Hippocampal formation (tissue), 2 donors: ENCODE measurements at places on chromosomes 7 and 10.

DNA sequence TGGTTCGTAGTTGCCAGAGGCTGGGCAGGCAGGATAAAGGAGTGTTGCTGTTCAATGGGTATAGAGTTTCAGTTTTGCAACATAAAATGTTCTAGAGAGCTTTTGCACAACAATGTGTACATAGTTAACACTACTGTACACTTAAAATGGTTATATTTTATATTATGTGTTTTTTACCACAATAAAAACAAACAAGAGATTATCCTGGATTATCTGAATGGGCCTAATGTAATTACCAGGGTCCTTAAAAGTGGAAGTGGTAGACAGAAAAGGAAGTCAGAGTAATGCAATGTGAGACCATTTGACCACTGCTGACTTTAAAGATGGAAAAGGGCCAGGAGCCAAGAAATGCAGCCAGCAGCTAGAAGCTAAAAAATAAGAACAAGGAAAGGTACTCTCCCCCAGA lies 159.7 kb downstream of the SGMS1 start:
- DNase-seq: no peak

DNA sequence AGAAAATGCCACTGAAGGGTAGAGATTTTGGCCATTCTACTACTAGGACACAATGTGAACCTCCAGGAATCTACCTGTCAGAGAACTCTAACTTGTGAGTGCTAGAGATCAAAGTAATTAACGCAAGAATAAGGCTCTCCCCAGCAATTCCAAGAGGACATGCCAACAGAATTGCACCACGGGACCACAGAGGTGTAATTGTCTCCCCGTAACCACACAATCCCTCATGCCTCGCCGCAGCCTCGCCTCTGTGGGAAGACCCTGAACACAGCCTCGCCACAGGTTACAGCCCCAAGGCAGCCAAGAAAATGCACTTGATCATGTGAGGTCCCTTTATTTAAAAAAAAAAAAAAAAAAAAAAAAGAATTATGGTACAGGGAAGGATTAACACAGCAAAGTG lies 29.5 kb downstream of the CDCA7L start:
- DNase-seq: no peak

GRCh38 chr7:75866114-75866488 lies 12.7 kb upstream of the RHBDD2 start:
- no peak for DNase-seq

DNA sequence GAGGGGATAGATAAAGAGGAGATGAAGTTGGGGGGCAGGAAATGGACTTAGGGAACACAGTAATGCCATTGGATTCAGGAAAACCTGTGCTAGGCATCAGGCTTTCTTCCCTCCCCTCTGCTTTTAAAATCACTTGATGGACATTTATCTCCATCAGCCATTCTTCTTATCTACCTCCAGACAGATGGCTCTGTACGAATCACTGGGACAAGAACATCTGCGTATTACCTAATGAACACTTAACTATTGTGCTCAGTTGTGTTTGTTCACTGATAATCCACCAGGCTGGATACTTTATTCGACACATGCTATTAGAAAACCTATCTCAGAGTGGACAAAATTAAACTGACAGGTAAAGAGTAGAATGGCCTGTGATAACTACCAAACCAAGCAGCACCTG lies 40.0 kb downstream of the TNKS2 start:
- no peak for DNase-seq

GRCh38 chr10:132397671-132398565 lies 918 bp downstream of the PWWP2B start:
- DNase-seq: no peak

DNA sequence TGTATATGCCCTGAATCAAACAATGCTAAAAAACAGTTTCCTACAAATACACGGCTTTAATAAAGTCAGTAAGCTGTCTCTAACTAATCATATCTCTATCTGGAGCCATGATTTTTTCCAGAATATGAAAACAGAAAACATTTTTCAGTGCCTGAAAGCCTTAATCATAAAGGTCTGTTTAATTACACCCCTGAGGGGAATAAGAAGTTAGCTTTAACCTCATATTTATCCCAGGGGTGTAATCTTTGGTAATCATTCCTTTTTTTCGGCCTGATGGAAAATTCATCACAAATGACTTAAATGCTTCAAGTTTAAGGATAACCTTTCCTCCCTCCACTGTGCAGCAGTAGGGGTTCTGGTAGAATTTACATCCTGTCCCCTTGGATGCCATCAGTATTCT lies 124.2 kb downstream of the ATE1 start:
- no peak for DNase-seq

- no peak for DNase-seq
Observed at GRCh38 chr10:30042820-30043219, 16.6 kb downstream of the JCAD start.

DNA sequence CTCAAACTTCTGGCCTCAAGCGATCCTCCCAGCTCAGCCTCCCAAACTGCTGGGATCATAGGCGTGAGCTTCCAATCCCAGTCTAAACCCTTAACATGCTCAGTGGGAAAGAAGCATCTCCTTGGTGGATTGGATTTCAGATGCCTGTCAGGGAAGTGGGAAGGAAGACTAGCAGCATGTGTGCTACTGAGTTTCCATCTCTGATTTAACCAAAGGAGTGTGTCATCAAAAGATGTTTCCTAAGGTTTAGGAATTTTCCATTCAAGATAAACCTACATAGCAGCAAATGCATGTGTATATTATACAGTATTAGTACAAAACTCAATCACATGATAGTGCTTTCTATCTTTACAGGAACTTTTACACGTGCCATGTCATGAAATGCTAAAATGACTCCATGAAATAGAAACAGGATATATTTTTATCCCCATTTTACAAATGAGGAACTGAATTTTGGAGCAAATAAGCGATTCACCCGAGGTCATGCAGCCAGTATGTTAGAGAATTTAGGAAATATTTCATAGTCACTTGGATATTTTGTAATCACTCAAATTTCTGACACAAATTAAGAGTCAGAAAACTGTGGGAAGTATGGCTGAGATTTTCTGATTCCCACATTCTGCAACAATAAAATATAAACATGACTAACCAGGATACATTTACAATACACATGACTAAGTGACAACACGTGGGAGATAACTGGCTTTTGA lies 11.4 kb upstream of the TMEM26 start:
- DNase-seq: no peak

DNA sequence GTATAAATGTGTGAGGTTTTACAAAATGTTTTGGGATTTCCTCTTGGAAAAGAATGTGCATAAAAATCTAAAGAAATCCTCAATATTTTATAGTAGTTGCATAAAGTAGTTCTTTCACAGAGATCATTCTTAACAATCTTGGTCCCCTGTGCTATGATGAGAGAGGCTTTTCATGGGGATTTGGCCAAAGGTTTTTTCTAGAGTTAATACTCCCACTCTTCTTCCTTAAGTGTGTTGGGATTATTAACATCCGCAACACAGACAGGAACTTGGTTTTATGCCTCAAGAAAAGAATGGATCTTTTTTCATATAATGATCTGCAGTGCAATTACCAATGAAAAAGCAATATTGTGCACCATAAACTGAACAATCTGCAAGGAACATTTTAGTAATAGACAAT lies 71.5 kb downstream of the AGMO start:
- DNase-seq: no peak

- DNase-seq: no peak
Observed at GRCh38 chr7:54827734-54828133, 68.7 kb upstream of the SEC61G start.

GRCh38 chr7:50718876-50719275 lies 63.8 kb downstream of the GRB10 start:
- no peak for DNase-seq

DNA sequence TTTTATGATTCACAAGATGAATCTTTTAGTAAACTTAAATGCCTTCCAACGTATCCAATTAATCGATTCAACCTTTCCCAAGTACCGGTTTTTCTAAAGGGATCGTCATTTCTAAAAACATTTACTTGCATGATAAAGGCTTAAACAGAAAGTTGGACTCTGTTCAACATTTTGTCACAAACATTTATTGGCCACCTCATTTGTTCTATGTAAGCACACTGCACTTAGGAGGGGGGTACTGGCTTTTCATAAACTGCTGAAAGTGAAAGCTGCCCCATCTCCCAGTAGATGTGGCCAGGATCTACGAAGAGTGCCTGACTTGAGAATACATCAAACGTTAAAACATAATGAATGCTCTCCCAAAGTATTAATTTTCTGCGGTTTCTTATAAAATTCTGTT lies 37.3 kb upstream of the LAMB4 start:
- no peak for DNase-seq

DNA sequence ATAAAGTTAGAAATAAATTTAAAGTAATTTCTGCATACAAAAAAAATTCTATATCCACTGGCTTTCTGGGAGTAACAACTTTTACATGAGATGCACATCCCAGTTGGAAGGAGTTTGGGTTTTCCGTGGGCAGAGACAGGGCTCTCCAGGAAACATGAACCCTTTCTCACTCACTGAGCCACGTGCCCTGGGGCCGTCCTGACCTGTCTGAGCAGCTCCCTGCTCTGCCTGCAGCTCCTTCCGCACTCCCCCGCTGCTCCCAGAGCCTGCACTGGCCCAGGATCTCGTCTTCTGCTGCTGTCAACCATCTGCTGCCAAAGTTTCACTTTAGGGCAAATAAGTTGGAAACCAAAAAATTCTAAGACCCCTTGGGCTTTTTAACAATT lies 169.1 kb downstream of the DIP2C start:
- DNase-seq: no peak
